ENCODE measurements at places on chromosomes 16 and 17.

GRCh38 chr16:85969591-85969990 is 70.6 kb downstream of the IRF8 start:
- no peak for DNase-seq

DNA sequence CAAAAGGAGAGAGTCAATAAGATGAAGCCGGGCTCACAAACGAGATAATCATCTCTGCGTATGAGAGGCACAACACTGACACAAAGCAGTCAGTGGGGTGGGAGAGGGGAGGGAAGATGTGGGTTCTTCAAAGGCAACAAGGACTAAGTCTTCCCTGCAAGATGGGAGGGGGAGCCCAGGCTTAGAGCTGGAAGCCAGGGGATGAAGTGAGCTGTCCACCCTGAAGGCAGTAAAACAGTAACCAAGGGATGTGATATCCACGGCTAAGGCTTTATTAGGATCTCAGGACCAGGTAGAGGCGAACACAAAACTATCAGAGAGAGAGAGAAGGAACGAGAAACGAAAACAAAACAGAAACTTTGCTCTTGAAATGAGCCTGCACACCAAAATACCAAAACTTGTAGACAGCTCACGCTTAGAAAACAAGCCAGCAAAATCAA is 115.9 kb downstream of the DYNLRB2 start:
- peak; percentile 14 for DNase-seq

DNA sequence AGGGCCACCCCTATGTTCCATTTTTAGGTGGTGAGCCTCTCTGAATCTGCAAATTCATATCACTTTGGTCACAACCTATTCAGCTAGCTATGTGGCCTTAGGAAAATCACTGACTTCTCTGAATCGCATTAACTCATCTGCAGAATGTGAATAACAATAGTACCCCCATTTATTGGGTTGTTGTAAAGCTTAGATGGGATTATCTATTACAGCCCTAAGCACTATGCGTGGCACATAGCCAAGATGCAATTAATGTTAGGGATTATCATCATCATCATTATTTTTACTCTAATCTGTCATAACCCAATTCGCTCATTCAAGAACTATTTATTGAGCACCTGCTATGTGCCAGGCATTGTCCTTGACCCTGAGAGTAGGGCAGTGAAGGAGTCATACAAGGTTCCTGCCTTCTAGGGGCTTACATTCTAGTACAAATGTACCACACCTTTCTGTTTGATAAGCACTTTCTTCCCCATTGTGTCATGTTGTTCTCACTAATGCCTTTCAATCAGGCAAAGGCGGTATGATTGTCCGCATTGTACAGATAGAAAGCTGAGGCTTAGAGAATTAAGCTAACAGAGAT is 38.5 kb downstream of the CHD9 start:
- no peak for DNase-seq

- peak; percentile 64 for DNase-seq
Measured at GRCh38 chr17:75033346-75034235, 13.2 kb downstream of the ATP5PD start.

DNA sequence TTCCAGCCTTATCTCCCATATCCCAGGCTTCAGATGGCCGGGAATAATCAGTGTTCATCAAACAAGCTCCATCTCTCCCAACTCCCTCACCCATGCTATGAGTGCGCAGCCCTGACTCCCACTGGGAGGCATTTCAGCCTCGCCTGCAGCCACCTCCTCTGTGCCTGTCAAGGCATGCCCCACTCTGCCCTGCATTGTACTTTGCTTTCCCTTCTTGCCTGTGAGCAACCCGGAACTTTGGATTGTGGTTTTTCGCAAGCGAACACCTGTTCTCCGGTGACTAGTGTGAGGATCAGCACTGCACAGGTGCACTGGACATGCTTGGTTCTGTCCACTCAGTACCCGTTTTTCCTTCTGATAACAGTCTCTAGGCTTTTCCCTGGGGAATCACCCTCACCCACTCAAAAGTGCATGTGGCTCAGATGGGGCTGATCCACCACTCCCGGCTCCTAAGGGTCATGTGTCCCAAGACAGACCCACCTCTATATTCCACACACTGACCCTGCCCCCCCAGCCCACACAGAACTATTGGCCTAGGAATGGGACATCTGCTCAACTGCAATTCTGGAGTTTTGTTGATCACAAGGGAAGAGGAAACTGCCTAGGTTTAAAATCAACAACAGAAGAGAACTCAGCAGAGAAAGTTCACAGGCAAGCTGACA is 9.1 kb downstream of the CHST6 start:
- no peak for DNase-seq

- no peak for DNase-seq
Measured at GRCh38 chr16:58960484-58960883, 226.4 kb upstream of the GOT2 start.

DNA sequence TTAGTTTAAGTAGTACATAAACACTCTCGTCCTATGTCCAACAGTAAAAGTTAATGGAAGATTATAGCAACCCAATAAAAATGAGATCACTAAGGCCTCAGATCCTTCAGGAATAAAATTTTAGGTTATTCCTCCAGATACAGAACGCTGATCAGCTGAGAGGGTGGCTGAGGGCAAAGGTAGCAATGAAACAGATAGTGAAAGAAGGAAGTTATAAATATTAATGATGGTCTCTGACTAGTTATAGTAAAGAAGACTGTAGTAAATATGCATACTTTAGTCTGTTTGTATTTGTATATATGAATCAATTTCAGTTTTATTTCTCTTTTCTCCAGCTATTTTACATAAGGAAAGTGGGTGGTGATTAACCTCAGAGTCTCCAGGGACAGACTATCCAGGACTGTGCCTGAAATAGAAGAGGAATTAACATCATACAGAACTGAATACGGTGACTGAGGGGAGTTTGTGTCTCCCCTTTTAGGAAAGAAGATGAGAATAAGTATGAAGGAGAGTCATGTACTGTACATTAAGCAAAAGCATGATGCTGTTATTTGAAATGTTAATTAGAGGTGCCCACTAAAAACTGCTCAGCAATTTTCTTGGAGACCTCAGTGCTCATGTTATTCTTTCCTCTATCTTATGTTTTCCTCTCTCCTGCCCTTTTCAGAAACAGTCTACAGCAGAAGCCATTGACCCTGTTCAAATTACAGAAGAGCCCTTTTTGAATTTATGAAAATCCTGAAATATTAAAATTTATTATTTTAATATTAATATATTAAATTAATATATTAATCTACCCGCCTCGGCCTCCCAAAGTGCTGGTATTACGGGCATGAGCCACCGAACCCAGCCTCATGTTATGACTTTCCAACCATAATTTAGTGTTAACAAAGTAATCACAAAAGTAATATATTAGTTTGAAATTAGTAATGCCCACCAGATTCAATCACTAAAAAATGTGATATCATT is 36.5 kb upstream of the DHRS7B start:
- no peak for DNase-seq

DNA sequence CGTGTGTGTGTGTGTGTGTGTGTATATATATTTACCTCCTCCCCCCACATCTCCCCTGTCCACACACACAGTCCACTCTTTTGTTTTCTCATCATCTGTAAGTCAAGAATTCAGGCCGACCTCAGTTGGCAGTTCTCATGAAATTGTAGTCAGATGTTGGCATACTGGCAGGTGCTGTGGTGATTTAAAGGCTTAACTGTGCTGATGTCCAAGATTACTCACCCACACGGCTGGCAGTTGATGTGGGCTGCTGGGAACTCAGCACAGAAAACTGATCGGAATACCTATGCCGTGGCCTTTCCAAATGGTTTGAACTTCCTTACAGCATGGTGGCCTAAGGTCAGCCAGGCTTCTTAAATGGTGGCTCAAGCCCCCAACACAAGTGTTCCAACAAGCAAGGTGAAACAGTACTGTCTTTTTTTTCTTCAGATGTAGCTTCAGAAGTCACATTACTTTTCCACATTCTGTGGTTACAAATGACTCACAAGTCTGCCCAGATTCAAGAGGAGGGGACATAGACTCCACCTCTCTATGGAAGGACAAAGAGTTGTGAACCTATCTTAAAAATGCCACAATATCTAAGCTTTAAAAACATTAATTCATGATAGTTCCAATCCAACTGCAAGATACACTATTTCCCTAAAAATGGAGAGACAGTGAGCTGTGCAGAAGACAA is 198.5 kb upstream of the HS3ST4 start:
- DNase-seq = no peak

- no peak for DNase-seq
Measured at GRCh38 chr16:79071424-79071823, 529.1 kb downstream of the MAF start.

- DNase-seq = no peak
Measured at GRCh38 chr17:2238432-2239169, 65.0 kb downstream of the SMG6 start.

- no peak for DNase-seq
Measured at GRCh38 chr16:53556521-53556920, 53.5 kb upstream of the AKTIP start.

- DNase-seq = peak; percentile 37
Measured at GRCh38 chr17:27466743-27467375, 10.6 kb downstream of the KSR1 start.

DNA sequence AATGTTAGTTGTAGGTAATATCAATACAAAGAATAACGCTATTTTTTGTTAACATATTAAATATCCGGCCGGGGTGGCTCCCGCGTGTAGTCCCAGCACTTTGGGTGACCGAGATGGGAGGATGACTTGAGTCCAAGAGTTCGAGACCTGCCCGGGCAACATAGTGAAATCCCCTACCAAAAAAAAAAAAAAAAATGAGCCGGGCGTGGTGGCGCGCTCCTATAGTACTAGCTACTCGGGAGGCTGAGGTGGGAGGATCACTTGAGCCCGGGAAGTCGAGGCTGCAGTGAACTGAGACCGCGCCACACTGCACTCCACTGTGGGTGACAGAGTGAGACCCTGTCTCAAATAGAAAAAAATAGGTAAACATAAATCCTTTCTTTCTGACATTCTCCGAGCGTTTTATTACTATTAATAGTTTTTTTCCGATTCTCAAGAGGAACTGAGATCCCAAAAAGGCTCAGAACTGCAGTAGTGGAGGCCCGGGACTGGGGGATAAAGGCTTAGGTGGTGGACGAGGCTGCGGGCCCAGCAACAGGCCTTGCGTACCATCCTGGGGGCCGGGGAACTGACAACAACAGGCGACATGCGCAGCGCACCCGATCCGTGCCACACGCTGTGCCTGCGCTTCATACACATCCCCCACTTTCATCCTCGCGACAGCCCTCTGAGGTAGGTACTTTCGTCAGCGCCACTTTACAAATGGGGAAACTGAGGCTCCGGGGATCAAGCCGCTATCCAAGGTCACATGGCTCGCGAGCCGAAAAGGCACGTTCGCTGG is 919 bp downstream of the N4BP1 start:
- peak; percentile 20 for DNase-seq

DNA sequence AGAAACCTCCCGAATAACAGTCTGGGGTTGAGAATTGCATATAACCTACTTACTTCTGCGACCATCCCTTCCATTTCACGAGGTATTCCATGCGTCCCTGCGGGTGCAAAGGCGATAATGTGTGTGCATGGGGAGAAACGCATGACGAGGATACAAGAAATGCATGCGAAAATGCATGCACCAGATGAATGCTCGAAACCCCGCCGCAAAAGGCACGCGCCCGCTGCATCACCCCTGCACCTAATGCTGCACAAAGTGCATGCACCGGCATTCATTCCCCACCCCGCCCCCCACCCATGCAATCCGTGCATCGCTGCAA is 474 bp downstream of the CBX8 start:
- DNase-seq = no peak

DNA sequence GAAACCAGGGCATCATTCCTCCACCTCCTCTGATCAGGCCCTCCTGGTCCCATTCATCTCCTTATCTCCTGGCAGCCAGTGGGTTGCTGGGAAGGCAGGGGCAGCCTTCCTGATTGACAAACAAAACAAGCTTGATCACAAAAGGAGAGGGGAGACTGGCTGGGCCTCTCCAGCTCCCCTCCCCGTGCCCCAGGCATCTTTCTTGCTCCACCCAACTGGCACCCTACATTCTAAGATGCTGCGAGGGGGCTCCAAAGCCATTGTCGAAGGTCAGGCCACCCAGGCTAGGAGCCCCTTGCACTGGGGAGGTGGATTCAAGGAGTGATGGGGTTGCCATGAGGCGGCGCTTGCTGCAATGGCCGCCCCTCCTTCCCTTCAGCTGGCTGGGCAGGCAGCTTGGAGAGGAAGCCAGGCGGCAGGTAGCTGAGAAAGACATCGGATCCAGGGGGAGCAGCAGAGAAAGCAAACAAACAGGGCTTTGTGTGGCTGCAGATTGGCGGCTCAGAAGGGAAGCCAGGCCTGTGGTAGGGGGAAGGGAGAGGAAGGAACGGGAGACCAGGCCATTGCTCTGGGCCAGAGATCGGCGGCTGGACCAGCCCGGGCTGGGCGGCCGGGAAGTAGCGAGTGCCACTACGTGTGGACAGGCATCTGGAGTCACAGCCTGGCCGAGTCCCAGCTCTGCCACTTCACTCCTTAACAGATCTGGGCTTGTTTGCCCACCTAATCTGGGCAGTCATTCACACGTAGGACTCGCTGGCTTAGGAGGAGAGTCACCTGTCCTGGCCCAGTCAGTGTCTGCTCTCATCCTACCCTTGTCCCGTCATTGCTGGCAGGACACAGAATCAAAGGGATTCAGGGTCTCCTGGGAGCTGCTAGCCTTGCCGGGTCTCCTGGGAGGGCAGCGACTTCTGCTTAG is 12.3 kb downstream of the RAI1 start:
- DNase-seq = no peak

DNA sequence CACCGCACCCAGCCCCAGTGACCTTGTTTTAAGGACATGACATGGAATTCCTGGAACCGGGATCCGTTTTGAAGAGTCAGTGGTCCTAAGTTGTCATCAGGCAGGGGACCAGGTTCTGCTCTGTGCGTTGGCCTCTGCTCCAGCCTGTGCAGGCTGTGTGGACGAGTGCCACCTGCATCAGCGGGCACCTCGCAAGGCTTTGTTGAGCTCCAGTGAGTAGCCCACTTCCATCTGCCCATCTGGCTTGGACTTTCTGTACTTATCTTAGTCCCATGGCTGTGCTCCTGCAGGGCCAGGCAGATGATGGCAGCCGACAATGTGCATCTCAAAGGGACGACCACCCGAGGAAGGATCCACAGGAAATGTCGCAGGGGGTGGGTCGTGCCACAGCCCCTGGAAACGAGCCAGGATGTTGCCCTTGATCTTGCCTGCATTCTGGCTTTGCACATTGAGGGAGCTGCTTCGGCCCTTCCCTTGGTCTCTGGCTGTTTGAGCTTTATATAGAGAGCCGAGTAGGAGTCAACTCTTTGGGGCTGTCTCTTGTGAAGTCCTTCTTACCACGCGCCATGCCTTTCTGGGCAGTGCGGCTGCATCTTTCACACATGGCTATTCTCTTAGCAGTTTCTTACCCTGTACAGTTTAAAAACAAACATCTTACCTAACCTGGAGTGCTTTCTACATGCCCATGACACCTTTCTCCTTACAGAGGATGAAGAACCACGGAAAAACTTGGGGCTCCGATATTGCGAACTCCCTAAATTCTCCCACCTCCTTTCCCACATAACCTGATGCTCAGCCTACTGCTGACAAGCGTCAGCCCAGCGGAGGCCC is 18.3 kb downstream of the KIAA0513 start:
- no peak for DNase-seq

GRCh38 chr17:80593181-80593580 is 48.5 kb downstream of the RPTOR start:
- DNase-seq = no peak

GRCh38 chr16:19967963-19968362 is 83.3 kb upstream of the GPRC5B start:
- no peak for DNase-seq

GRCh38 chr17:35239823-35240222 is 3.0 kb upstream of the SLFN5 start:
- no peak for DNase-seq
